ENCODE measurements at places on chromosomes 4 and X. TPM values are rescaled to one million over a fixed set of nuclear protein-coding genes. Genes with fewer than 3 reads are reported as not detected.

DNA sequence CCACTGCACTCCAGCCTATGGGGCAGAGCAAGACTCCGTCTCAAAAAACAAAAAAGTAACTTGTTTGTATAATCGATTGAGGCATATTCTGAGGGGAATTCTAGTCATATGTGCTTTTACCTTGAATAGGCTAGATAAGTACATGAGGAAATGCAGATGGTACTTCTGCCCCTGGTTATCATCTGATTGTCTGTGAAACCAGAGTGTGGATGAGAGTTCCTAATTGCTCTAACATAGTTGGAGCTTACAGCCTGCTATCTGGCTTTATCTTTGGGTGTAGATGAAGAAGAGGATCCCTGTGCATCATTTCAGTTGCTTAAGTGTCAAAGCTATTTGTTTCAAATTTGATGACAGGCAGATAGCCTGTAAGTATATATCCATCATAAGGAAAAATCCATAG lies 205.1 kb downstream of the RAPGEF2 start:
- H3K27me3 ChIP-seq: no peaks in the 10 kb centered on the region
- H3K4me3 ChIP-seq: no peak overlapping the region
- H3K4me1 ChIP-seq: no peaks in the 10 kb centered on the region
- no peak overlapping the region for H3K27ac ChIP-seq

DNA sequence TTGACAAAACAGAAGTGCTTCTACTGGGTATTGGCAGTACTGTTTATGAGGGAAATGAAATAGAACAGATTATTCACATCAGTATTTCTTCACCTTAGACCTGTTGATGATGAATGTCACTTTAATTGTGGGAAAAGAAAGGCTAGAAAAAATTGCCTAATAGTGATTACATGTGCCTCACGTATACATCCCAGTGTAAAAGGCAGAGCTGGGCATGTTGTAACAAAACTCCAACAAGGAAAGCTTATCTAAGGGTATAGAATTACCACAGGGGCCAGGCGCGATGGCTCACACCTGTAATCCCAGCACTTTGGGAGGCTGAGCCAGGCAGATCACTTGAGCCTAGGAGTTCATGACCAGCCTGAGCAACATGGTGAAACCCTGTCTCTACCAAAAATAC lies 4.2 kb downstream of the PGM2 start:
- no peak overlapping the region for H3K27ac ChIP-seq
- no peak overlapping the region for H3K4me3 ChIP-seq
- no peak for DNase-seq
- H3K36me3 ChIP-seq: peaks cover 9% of the 10 kb centered on the region
- peaks cover 7% of the 10 kb centered on the region for H3K4me1 ChIP-seq
- no peaks in the 10 kb centered on the region for H3K27me3 ChIP-seq

- no peak overlapping the region for H3K4me3 ChIP-seq
- no peak overlapping the region for H3K27ac ChIP-seq
- no peaks in the 10 kb centered on the region for H3K4me1 ChIP-seq
- no peak for DNase-seq
- no peaks in the 10 kb centered on the region for H3K36me3 ChIP-seq
Measured at GRCh38 chrX:88881536-88881935, 134.5 kb downstream of the CPXCR1 start.

DNA sequence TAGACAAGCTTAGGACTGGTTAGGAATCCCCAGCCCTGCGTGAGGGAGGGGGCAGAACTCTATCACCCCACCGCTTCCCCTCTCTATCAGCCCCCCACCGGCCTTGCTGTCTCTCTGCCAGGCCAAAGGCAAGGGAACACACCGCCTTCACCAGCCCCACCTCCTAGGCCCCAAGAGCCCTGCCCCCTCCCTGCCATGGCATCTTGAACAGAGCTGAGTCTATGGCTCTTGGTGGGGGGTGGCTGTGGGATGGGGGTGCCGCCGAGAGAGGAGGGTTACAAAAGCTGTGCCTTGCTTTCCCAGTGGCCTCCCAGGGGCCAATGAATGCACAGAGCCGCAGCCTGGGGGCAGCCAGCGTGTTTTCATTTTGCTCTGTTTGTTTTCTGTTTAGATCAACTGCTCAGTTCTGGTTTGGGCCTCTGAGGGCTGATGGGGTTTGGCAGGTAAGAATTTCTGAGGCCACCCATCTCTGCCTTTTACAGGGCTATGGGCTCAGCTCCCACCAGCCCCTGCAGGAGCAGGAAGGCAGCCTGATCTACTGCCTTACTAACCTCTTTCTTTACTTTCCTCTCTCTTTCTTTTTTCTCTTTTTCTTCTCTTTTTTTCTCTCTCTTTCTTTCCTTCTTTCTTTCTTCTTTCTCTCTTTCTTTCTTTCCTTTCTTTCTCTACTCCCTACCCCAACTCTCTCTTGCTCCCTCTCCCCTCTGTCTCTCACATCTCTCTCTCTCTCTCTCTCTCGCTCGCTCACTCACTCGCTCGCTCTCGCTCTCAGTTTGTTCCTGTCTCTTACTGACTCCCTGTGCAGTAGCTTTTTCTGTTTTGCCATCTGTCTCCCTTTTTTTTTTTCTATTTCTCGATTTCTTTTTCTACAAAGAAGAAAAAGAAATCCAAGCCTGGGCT lies 128.3 kb downstream of the PJA1 start:
- H3K4me3 ChIP-seq: no peak overlapping the region
- no peaks in the 10 kb centered on the region for H3K4me1 ChIP-seq
- H3K27me3 ChIP-seq: no peaks in the 10 kb centered on the region
- no peak overlapping the region for H3K27ac ChIP-seq
- DNase-seq: no peak

The KIAA1210 gene
- total RNA-seq: not detected

The PHF8 gene
- total RNA-seq: 58.9 TPM

The SLC38A5 gene
- total RNA-seq: 10.2 TPM
